Stimulated activated CD4-positive, alpha-beta T cell treated with anti-CD3 and anti-CD28 coated beads, Interleukin-1b, Interleukin-23, amount 100 ng/mL, for 1 hour (primary cell): ENCODE measurements at places on chromosomes 3 and 15.

DNA sequence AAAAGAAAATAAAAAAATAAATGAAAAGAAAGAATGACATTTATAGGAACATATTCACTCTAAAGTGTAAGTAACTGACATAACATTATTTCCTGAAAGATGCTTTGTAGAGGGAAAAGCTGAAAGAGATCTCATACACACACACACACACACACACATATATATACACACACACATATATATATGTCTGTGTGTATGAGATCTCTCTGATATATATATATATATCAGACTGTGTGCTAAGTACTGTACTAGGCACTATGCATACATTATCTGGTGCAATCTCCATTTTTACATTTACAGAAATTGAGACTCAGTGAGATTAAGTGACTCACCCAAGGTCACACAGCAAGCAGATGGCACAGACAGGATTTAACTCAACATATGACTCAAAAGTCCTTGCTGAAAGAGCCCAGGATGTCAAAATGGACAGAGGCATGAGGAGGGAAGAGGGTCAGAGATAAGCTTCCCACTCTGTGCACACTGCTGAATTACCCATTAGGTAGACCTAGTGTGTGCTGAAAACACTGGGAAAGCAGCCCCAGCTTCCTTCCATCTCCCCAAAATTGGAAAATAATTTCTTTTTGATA is 15.0 kb downstream of the BHLHE40 start:
- no peak for DNase-seq

- DNase-seq, result no peak
These were observed at the start of gene EPB42 for GRCh38 chr15:43220991-43221403. Gene EPB42 (minus strand): TSS chr15:43221018. CDS start chr15:43220825, 193 bp downstream.

DNA sequence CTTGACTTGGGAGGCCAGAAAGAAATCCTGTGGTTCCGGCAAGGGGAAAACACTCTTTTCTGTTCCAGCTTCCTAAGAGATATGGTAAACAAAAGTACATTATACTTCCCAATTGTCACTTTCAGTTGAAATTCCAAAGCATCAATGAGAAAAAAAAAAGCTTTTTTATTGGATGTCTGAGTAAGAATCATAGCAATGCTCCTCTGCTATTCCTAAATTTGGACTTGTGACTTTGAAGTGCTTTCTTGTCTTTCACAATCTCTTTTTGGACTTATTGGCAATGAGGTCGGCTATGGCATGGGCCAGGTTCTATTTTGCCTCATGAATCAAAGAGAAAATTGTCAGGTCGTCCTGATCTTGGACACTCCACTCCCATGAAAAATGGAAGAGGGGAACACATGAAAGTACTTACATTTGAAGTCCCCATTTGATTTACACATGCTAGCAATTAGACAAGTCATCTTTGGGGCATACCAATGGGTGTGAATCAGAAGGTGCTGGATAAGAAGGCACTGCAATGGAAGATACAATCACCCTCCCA is 170.5 kb downstream of the GREM1 start:
- no peak for DNase-seq

GRCh38 chr3:11120091-11120805 is 34.0 kb upstream of the HRH1 start:
- DNase-seq, result no peak

DNA sequence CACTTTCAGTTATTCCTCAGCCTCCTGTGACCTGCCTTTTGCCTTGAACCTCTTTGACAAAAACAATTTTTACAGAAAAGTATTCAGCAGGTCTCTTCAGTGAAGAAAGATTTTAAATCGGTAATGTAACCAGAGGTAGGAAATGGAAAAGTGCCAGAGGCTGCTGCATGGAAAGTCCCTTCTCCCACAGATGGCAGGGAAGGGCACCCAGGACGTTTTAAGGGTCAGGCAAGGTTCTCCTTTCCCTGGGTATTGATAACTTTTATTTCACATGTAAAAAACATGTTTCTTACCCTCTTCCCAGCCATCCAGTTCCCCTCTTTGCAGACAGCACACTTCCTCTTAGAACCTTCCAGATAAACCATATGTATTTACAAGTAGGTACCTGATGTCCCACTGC is 185.6 kb downstream of the OR4M2 start:
- no peak for DNase-seq

DNA sequence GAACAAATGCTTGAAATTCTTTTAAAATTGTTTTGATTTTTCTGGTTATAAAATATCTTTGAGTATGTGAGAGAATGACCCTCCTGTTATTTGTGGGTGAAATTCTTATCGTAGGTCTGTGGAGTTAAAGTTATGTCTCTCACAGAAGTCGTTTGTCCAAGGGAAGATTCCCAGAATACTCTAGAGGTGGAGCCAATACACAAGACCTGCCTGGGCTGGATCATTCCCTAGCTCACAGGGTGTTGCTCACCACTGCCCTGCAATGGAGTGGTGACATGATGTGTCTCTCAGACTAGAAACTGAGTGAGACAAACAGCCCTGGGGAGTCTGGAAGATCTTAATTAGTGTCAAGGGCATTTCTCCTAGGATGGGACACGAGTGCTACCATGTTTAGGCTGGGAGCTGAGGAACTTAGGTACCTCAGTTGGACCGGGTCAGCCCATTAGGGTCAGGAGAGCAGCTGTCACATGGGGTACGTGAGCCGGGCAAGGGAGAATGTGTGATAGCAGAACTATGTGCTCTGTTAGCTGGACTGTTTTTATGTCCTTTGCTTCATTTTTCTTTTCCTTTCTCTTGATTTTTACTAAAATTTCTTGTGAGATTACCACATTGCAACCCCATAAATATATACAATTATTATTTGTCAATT is 53.6 kb upstream of the MYO5C start:
- DNase-seq, result no peak

GRCh38 chr3:188126276-188126675 is 27.7 kb upstream of the LPP start:
- no peak for DNase-seq

GRCh38 chr3:46665763-46666452 is 27.6 kb downstream of the ALS2CL start:
- no peak for DNase-seq

DNA sequence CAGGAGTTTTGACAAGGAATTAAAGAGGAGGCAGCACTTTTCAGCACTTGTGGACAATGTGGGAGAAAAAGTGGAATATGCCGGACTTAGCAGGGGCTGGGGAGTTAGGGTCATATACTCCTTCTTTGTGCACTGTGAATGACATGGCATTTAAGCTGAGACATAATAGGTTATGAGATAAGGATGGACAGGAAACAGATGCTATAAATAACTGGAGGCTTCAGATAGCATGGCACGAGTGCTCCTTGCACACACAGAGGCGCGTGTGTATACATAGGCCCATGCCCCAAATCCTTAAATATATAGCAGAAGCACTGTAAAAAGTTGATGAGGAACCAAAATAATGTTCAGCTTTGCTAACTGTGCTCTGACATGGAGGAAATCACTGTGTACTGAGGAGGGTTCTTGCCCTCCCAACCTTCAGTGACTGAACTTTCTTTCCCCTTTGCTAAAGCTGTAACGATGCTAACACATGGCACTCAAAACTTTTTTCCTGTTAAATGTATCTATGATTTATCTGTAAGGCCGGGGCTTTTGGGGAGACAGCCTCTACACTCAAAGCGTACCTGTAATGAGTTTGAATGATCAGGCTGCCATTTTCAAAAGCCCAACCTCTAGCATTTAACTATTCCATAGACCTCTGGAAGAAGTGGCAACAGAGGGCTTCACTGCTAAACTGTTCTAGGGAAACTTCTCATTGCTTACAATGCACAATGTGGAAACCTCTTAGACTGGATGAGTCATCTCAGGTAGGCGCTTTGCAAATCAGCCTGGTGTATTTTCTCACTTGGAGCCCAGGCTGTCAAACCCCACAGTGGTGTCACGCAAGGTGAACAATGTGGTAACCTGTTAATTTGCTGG is 784.6 kb downstream of the NR2F2 start:
- DNase-seq, result no peak

DNA sequence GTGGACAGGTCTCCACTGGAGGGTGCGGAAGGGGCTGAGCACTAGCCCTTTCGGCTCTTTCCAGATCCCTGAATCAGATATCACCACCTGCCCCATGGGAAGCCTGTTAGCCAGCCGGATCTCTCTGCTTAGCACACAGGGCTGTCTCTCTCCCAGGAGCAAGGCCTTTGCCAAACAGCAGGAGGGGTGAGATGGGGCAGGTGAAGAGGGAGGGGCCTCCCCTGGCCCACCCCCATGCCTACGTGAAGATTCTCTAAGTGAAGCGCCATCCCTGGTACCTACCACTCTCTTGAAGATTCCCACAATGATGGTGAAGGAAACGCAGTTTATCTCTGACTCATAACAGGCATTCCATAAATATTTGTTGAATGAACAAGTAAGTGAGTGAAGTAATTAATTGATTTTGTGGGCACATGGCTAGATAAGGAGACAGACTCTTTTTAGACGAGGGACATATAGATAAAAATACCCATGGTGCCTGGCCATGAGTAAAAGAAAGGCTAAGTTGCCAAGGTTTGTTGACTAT is 19.6 kb upstream of the HCN4 start:
- DNase-seq, result no peak

DNA sequence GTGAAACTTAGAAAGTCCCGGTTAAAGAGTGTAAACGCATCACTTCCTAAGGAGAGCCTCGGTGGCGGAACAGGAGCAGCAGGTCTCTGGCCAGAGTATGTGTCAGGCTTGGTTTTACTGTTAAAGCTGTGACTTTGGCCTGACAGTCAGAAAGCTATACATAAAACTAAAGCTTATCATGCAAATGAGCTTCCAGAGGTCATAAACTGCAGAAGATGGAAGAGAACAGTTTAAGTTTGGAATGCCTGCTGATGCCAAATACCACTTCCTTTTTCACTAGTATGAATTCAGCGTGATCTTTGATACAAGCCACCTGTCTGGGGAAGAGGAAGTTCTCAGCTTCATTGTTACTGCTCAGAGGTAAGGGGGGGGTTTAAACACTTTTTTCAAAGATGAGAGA is 125.1 kb upstream of the CTDSPL start:
- no peak for DNase-seq

DNA sequence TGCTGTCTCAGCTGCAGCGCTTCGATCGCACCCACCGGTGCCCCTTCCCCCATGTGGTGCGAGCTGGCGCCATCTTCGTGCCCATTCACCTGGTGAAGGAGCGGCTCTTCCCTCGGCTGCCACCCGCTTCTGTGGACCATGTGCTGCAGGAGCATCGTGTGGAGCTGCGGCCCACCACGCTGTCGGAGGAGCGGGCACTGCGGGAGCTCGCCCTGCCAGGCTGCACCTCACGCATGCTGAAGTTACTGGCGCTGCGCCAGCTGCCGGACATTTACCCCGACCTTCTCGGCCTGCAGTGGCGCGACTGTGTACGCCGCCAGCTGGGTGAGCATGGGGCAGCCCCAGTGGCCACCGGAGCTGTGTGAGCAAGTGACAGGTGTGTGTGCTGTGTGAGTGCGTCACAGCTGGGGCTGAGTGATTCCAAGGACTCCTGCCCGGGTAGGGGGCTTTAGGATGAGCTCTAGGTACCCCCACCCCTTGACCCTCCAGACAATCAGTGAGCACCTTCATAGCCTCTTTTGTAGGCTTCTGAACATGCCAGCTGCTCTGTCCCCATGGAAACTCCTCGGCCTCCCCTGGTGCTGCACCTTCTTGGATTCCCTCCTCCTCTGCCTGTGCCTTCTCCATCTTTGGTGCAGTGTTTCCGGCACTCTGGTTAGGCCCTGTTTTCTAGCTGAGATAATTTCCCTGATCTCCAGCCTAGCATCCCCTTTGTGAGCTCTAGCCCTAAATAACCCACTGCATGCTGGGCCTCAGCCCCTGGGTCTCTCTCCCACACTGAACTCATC is 7.0 kb downstream of the C15orf39 start:
- no peak for DNase-seq
